NCI-H2029 treated with DMSO at 0.1 percent for 48 hours (cell line): ENCODE measurements at places on chromosomes 2 and 18.

DNA sequence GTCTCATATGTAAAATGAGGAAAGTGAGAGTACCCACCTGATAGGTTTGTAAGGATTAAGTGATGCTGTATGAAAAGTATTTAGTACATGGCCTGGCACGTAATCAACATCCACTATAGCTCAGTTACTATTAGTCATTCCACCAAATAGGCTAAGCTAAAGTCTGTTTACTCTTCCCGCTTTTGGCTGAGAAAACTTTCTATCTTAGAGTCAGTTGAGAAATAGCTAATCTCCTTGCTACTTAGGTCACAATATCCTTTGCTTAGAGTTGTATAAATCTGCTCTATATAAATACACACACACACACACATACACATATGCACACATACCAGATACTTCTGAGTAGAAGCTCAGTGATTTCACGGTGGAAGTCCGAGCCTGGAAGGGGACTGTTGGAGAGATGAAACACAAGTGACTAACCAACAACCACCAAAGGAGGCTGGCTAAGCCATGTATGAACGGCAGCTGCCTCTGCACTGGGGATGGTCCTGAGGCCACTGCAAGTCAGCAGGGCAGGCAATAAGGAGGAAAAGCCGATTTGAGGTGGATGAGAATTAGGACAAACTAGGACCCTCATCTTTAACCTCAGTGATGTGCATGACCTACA is 104.6 kb upstream of the EPHA4 start:
- no peak for DNase-seq

- no peak for DNase-seq
Measured at GRCh38 chr2:144848423-144848822, 328.5 kb upstream of the ZEB2 start.

DNA sequence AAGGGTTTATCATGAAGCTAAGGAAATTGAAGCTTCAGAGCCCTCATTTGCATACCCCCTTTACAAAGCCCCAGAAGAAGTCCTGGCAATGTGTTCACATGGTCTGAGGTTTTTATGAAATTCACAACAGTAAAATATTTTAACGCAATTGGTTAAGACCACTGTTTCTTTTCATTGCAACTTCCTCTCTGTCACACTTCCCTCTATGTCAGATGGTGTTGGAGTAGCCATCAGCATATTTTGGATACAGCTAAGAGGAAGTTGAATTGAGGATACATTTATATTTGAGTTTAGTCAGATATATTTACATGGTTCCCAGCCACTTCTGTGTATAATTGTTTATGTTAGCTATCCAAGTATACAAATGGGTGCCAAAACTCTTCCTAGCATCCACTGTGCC is 170.0 kb downstream of the TXNL1 start:
- DNase-seq = no peak

DNA sequence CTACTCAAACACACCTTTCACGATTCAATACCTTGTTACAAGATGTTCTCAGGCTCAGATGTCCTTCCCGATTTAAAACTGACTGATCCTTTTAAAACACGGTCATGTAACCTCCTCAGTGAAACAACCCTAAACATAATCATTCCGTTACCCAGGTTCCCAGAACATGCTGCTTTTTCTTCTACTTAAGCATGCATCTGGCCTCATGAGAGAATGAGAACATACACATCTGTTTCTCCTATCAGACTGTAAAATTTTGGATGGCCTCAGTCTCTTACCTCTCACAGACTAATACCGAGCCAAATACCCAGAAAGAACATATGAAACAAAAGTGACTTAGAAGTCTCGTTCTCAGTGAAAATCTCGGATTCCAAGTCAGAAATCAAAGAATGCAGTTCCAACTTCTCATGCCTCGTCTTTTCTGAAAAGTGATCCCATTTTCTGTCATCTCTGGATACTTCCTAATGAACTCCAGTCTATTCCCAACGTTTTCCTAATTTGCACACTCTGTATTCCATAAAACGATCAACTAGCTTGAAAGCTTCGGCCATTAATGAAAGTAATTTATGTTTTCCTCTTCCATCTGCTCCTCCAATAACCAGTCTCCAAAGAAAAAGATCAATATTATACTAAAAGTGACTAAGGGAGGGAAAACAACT is 919 bp downstream of the SF3B1 start:
- DNase-seq = no peak

GRCh38 chr2:229344151-229344551 is 73.1 kb upstream of the PID1 start:
- no peak for DNase-seq

GRCh38 chr2:58319481-58319880 is 78.4 kb upstream of the FANCL start:
- no peak for DNase-seq

GRCh38 chr18:35088921-35089320 is 47.7 kb downstream of the MAPRE2 start:
- no peak for DNase-seq

- no peak for DNase-seq
Measured at GRCh38 chr2:39546937-39547336, 109.9 kb upstream of the MAP4K3 start.

DNA sequence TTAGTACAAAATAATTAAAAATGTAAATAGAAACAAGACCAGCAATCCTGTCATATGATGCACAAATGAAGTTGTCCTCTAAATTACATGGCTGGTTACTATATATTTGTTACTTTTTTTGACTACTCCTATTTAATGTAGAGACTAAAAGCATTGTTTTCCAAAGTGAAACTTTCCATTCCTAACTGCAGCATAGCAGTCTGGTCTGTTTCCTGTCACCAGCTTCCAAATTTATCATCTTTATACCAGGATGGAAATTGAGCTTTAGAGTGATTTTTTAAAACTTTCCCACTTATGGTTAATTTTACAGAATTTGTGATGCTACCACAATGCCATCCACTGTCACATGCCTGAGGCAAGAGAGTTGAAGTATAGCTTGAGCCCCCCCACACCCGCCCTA is 33.5 kb upstream of the RAB27B start:
- no peak for DNase-seq

DNA sequence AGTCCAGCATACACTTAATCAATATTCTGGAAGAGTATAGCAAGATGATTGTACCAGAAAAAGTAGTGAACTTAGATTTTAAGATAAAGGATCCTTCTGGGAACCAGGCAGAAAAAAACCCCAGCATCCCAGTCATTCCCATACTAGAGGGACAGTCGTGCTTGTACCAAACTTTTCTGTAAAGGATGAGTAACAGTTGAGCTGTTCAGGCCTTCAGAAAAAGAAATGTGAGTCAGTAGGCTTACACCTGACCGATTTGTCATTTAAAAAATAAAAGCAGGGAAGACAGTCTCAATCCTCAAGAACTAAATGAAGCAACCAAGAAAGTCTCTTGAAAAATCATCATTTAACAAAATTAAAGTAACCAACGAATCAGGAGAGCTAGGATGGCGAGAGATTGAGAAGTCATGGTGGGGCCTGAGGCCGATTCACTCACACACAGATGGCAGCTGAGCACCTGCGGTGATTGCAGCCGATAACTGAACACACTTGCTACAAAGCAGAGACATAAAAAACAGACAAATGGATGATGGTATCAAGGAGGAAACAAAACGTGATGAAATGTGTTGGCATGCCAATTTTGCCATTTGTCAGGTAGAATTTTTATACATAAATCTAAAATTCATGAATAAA is 170.0 kb upstream of the ALKAL2 start:
- DNase-seq = no peak

GRCh38 chr2:143051465-143051864 is 77.8 kb upstream of the ARHGAP15 start:
- DNase-seq = no peak

DNA sequence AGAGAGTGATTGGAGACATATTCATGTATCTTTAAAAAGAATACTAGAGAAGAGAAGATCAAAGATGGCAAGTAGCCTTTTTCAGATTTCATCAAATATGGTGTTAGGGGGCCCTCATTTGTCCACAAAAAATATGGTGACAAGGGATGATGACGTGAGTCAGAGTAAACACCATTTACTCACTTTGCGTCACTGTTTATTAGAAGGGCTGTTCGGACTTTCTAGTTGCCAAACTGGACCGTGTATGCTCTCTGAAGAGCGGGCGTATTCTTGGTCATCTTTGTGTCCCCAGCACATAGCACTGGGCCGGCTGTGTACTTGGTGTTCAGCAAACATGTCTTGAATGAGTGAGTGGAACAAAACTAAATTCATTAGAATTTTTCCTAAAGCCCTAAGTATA is 37.5 kb downstream of the TTC39C start:
- no peak for DNase-seq

GRCh38 chr2:129347486-129348217 is 631.8 kb upstream of the RAB6C start:
- DNase-seq = no peak

DNA sequence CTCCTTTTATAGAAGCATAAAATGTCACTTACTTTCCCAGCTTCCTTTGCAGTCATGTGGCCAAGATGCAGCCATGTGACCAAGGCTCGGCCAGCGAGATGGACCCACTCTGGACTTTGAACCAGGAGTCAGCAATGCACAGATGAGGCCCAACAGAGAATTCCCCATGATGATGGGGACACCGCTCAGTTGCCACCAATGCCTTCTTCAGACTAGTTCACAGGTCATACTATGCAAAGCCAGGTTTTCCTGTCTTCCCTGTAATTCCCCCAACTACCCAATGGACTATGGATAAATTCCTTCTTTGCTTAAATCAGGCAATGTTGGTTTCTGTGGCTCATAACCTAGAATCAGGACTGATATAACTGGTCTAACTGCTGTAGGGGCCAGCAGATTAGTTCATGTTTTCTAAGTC is 22.5 kb upstream of the REL start:
- DNase-seq = no peak

DNA sequence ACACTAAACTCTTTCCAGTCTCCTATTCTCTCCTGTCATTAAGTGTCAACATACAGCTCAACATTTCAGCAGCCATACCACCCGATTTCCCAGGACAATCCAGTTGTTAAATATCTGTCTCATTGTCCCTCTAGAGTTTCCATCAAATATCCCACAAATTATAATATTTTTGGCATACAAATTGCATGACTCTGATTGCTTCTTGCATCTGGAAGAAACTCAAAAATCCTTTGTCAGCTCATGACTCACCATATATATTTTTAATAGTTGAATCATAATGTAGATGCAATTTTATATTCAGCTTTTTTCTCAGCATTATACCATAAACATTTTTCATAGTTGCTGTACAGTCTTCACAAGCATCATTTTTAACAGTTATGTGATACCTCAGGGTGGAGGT is 7.2 kb downstream of the SLC30A3 start:
- no peak for DNase-seq

DNA sequence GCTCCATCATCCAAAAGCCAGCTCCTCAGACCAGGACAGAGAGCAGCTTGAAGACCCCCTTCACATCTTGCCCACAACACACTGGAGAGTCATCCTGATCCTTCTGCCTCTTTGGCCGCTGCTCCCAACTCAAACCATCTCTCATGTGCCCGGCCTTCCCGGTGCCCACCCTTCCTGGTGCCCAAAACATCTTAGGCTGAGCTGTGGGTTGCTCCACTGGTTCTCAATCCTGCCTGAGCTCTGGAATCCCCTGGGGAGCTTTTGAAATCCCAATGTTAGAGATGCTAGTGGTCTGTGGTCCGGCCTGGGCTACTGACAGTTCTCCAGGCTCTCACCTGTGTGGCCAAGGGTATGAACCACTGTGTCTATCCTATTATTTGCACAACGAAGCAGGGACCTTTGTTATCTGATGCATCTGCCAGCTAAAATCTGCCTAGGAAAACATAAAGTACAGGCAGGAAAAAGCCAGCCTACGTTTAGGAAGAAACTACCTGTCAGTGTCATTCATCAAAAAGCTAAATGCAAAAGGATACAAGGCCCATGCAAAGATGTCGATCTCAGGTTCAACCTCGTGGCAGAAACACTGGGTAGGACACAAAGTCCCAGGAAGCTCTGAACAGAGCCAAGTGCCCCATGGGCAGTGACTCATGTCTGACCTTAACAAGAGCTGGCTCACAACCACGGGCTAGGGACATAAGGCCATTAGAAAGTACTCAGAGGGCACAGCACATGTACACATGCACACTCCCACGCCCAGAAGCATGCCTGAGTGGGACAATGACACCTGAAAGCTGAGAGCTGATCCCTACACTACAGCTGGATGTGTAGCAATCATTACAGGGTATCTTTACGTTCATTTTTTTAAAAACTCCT is 30.8 kb downstream of the TBC1D8 start:
- DNase-seq = peak; percentile 34

DNA sequence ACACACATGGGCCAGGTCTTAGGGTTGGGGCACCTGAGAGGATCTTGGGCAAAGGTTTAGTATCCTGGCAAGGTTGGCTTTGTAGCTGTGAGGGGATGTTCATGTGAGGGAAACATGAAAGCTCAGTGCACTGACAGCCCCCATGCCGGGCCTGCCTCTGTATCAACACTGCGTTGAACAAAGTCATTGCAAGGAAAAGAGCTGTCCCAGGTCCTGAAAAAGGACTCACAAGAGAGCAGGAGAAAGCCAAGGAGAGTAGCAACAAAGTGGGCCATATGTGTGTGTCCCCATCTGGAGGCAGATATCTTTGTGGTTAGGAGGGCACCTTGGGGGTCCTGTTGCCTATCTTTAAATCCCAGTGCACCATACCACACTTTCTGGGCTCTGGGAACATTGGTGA is 237.8 kb upstream of the THSD7B start:
- DNase-seq = no peak

GRCh38 chr2:230932556-230933511 is 7.8 kb upstream of the GPR55 start:
- no peak for DNase-seq

GRCh38 chr2:105571445-105571987 is 172.7 kb upstream of the FHL2 start:
- DNase-seq = no peak

- DNase-seq = no peak
Measured at GRCh38 chr18:49625021-49625691, 63.3 kb downstream of the LIPG start.

DNA sequence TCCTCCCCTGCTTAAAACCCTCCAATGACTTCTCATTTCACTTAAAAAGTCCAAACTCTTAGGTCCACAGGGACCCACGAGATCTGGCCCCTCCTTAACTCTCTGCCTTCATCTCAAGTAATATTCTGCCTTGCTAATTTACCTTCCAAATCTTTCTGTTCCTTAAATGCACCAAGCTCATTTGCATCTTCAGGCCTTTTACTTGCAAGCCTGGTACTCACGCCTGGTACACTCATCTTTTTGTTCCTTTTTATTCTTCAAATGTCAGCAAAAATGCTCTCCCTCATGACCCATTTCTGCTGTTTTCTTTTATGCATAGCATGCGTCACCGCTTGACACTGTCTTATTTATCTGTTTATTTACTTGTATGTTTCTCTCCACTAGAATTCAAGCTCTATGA is 2.7 kb upstream of the WIPF1 start:
- no peak for DNase-seq
